ENCODE measurements at places on chromosomes 3 and 15.

GRCh38 chr3:124407260-124407659 lies 323.0 kb upstream of the UMPS start:
- no peak for DNase-seq

DNA sequence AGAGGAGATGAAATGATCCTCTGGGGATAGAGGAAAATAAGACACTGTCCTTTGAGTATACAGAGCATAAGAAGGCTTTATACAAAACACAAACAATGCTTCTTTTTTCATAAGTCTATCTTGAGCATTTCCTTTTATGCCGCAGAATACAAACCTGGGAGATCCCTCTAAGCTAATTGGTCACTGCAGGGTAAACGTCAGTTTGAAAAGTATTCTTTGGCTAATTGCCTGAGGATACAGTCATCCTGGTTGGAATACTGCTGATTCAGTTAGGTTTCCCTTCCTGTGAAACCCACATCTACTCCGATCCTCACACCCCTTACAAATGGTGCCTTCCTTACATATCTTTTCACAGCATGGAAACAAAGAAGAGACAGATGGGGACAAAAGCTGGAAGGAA lies 10.6 kb downstream of the WNT5A start:
- no peak for DNase-seq

- DNase-seq, result no peak
These were observed 13.5 kb upstream of the FAM3D start for GRCh38 chr3:58679974-58680666.

DNA sequence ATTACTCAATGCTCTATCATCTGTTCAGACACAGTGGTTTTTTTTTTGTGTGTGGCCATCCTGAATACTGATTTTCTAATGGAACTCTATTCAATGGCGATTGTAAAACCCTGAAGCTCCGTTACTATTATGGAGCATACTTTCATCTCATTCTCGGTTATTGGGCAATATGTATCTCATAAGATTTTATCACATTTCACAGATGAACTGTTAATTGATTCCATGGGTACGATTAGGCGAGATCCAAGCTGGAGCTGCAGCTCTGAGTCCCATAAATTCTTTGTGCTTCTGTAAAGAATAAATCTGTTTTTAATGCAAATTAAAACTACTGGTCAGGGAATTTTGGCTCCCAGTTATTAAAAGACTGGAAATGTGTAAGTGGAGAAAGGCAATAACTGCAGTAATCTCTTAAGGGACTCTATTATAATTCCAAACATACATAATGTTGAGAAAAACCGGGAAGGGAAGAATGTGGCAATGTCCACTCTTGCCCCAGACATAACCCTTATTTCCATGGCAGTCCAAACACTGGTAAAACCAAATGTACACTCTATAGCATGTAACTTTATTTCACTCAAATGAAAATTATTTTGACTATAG lies 82.2 kb downstream of the GREM1 start:
- DNase-seq, result no peak

- no peak for DNase-seq
These were observed 122.6 kb downstream of the OSBPL10 start for GRCh38 chr3:31858439-31858838.
